NCI-H460 (cell line): ENCODE measurements at places on chromosomes 6 and 20.

DNA sequence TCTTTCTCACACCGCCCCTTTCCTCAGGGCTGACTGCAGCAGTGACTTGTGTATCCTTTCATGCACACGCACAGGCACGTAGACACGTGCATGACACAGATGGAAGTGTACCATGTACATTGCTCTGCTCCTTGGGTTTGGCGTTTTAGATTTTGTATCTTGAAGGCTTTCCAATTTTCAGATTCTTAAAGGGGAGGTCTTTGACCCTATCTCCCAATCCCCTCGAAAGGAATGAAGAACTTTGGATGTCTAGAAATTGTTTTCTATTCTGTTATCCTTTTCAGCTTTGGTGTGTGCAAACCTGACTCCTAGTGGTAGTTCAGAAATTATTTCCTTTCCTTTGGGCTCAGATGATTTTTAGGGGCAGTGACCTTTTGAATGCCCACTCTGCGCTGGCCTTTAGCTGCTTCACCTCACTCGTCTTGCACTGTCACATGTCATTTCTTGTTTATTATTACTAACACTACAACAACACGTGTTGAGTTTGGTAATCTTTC lies 63.0 kb downstream of the HIVEP1 start:
- no peak for DNase-seq

DNA sequence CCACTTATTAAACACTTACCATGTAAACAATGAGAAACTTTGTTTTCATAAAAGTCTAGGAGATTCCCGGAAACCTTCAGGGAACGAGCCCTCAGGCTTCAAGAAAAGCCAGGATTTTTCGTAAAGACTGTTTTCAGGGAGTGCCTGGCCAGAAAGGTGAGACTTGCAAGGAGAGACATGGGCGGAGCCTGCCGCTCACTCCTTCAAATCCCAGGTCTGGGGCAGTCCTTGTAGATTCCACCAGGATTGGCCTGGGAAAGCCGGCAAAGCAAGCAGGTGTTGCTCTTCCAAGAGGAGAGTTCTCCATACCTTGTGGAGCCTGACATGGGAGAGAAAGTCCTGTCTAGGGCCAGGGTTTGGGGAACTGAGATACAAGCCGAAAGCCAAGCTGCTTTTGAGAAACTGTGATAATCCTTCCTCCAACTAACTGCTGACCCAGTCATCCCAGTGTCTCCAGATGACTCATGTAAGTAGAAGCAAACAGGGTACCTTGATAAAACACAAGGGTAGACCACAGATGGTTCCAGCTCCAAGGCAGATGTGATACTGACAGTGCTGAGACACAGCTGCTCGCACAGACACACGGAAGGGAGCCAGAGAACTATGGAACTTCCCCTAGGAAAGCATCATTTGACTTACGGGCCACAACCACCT lies 69.4 kb upstream of the NAA20 start:
- no peak for DNase-seq

DNA sequence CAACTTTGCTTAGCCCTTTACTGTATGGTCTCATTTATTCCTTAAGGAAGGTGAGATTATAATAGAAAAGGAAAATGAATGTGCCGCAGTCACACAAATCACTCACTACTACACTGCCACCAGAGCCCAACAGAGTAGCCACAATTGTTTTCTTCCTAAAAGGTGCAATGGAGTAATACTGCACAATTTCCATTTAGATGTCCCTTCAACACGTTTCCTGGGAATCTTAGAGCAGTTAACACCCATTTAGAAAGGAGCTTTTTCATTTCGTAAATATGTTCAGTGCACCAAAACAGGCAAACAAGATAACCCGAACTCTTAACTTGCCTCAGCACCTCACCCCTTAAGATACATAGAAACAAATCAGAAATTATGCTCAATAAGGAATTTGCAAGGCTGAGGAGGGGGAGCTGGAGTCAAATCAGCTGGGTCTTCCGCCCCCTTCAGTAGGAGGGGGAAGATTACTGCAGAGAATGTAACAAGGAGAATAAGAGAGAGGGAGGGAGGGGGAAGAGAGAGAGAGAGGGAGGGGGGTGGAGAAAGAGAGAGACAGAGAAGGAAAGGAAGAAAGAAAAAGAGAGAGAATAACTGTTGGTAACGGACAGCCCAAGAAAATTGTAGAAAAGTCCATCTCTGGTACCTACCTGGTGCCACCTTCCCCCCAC lies 155.5 kb downstream of the BCAS1 start:
- no peak for DNase-seq

DNA sequence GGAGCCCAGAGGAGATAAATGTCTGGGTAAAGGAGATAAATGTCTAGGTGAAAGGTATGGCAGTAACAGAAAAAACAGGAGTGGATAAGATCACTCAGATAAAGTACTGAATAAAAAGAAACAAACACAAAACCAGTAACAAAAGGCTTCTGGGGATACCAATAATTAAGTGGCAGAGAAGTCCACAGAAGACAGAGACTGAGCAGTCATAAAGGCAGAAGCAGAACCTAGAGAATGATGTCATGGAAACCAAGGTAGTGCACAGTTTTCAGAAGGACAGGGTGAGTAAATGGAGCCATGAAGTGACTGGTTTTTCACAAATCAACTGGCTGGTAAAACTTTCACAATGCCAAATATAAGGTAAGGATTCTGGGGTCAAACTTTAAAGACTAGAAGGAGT lies 80.9 kb upstream of the PLN start:
- DNase-seq, result no peak

GRCh38 chr6:160424256-160424655 lies 76.1 kb downstream of the SLC22A3 start:
- no peak for DNase-seq

GRCh38 chr6:167485186-167485978 lies 160.5 kb downstream of the TTLL2 start:
- DNase-seq, result no peak

DNA sequence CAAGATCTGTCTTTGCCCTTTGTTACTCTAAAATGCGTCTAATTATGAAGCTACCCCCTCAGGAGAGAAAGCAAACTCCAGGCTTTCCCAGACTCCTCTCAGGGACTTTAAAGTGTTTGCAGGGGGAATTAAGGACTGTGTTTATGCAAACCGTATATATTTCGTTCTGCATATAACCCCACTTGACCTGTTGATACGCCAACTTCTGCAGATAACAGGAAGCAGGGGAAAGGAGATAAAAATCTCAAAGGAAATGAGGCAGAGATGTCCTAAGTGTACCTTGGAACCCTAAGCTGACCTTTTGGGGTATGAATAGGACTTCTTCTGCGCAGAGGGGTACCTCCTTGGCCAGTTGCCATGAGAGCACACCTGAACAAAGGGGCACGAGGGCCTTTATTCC lies 8.1 kb downstream of the SYCP2L start:
- DNase-seq, result no peak

DNA sequence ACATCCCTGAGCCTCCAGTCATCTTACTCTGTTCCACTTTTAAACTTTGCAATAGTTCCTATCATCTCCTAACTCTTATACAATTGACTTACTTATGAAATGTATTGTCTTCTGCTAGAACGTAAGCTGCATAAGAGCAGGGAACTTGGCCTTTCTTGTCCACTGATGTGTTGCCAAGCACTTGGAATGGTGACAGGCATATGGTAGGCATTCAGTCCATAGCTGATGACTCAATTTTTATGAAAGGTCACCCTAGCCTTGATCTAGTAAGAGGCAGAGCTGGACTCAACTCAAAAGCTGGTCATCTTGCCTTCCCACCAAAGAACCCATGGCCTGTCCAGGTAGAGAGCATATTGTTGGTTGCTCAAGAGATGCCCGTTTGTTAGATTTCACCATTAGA lies 82.4 kb upstream of the FAM184A start:
- DNase-seq, result no peak

DNA sequence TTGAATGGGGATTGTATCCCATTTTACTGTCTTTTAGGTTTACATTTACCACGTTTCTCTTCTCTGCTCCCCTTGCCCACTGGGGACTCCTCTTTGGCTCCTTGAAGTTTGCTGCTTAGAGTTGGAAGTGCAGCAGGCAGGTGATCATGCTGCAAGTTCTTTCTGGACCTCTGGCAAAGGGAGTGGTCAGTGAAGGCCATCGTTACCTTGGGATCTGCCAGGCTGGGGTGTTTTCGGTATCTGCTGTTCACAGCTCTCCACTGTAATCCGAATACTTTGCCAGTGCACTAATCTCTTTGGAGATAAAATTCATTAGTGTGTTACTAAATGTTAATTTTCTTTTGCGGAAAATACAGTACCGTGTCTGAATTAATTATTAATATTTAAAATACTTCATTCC lies 9.1 kb upstream of the EFCAB8 start:
- DNase-seq, result no peak

DNA sequence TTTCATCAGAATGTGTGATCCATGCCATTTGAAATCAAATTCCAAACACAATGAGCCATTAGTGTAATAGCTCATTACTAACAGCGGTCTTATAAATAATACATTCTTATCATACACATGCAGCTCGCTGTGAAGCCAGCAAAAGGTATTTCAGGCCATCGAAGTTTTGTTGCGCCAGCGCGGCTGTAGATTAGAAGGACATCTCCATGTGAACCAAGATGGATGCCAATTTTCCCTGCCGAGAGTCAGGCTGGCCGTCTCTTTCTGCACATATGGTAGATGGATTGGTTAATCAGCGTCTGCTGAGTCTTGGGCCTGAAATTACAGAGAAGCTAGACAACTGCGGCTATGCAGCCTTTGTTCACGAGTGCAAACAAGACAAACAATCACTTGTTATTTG lies 44.1 kb downstream of the CFAP61 start:
- DNase-seq, result no peak

DNA sequence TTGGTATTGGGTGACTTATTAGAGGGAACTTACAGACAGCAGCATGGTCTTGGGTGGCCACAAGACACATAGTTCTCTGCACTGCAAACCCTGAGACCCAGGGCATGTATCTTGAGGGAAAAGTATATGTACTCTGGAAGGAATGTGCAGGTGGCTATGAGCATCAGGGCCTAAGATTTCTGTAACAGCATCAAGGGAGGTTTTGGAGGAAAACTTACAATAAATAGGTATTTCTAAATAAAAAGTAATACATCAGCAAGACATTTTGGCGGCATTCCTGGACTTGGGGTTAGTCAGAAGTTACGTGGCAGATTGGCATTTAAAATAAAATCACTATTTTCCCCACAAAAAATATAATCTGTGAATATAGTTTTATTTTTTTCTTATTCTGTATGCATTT lies 8.0 kb upstream of the STX7 start:
- DNase-seq, result no peak

- DNase-seq, result no peak
These were observed 94.0 kb upstream of the SLC2A12 start for GRCh38 chr6:134146268-134147033.

- no peak for DNase-seq
These were observed 8.5 kb downstream of the ENPP4 start for GRCh38 chr6:46138281-46138680.

DNA sequence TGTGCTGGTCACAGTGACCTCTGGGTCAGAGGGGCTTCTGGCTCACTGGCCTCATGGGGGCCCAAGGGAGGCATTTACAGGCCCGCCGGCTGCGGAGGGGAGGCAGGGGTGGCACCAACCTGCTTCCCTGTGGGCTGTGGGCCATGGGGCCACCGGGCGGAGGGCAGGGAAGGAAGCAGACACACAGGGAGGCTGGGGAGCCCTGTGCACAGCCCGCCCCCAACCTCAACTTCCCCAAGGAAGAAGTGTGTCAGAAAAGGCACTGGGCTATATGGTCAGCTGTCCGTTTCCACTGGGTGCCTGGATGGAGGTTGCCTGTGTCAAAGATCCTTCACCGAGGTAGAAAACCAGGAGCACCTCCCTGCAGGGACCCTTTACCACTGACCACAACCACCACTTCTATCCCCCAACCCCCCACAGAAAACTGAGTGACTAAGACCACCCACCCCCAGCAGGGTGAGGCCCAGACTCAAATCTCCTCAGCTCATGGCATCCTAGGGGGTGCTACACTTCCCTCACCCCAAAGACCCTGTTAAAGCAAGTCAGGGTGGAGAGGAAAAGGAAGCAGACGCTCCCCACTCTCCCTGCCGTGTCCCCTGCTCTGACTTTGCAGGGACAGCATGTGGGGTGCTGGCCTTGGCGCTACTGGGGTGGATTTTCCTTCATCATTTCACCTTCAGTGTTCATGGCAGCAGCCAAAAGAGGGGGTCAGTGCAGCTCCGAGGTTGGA lies 5.6 kb downstream of the CST3 start:
- no peak for DNase-seq

- no peak for DNase-seq
These were observed 742.4 kb upstream of the CHD6 start for GRCh38 chr20:42360621-42361020.

GRCh38 chr6:69820018-69820417 lies 23.2 kb upstream of the LMBRD1 start:
- DNase-seq, result no peak

DNA sequence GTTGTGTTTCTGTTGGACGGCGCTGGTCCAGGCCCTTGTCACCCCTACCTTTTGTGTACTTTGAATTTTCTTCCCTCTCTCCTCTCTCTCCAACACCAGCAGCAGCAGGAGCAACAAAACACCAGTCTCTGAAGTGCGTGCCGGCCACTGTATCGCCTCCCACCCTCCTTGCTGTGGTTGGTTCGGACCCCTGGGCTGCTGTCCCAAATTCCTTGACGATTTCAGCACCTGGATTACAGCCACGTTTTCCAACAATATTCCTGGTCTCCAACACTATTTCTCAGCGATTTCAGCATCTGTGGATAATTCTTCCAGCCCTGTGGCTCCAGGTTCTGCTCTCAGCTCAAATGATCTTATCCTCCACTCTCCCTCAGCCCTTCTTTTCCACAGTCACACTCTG lies 11.8 kb downstream of the MAS1 start:
- no peak for DNase-seq

- DNase-seq, result no peak
These were observed 159.8 kb downstream of the TFAP2C start for GRCh38 chr20:56788671-56789610.

DNA sequence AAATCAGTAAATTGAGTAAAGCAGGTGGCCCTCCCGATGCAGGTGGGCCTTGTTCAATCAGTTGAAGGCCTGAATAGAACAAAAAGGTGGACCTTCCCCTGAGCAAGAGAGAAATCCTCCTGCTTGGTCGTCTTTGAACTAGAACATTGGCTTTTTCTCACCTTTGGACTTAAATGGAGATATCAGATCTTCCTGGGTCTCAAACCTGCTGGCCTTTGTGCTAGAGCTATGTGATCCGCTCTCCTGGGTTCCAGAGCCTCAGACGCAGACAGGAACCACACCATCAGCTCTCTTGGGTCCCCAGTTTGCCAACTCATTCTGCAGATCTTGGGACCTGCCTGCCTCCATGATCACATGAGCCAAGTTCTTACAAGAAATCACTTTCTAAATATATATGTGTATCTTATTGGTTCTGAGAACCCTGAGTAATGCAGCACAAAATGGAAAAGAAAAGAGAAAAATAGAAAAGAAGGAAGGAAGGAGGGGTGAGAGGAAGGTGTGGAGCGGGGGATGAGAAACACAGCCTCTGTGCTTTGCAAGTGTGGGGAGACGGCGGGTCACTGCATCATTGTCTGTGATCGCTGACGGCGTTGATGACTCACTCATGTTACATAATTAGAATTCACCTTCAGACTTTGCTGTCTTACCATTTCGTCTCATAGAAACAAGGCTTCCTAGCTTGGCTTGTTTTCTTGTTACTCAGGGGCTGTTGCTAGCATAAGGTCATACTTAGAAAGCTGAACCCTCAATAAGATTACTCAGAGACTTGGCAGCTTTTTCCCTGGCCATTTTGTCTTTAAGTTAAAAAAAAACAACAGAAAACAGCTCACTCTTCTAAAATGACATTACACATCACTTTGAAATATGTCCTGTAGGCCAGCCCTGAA lies 85.7 kb upstream of the NEDD9 start:
- DNase-seq, result peak; percentile 41

- no peak for DNase-seq
These were observed 444.8 kb downstream of the PTPRT start for GRCh38 chr20:42744756-42745465.
